Stimulated activated CD4-positive, alpha-beta T cell treated with anti-CD3 and anti-CD28 coated beads, TNF-alpha, amount 100 ng/mL, for 24 hours (primary cell): ENCODE measurements at places on chromosomes 7 and 10.

- DNase-seq = no peak
Measured at GRCh38 chr10:132355297-132355696, 23.3 kb downstream of the LRRC27 start.

GRCh38 chr7:96838481-96838880 is 128.8 kb upstream of the SEM1 start:
- DNase-seq = no peak

DNA sequence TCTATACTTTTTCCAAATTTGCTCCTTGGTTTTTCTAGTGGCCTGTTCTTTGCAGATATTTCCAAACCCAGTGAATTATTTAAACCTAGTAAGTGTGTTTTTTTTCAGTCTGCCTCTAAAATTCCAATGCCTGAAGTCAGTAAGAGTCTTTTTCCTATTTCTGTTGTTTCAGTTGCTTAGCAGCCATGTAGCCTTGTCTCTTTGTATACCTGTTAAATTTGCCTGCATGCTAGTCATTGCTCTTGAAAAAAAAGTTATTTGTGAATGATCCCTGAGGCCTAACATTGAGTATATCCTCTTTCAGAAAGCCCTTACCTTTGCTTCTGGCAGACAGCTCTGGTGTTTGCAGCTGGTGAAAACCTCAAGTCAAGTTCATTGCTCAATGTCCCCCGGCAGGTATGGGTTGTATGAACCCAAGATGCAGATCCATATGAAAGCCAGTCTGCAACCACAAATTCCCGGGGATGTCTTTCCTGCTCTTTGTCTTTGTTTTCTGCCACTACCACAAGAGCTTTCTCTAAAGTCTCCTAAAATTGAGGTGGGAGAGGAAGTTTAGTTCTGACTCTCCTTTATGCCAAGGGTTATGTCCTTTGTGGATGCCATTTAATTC is 35.7 kb downstream of the CH25H start:
- DNase-seq = no peak

DNA sequence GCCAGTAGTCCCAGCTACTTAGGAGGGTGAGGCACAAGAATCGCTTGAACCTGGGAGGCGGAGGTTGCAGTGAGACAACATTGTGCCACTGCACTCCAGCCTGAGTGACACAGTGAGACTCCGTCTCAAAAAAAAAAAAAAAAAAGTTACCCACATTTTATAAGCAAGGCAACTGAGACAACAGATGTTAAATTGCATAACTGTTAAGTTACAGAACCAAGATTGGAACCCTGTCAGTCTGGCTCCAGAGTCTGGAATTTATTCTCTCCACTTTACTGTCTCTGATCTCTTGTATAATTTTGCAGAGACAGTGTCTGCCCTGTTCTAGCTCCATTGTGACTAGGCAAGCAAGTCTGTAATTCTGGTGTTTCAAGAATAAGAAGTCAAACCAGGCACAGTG is 6.2 kb upstream of the ITGB1 start:
- no peak for DNase-seq

- DNase-seq = no peak
Measured at GRCh38 chr7:78350926-78351325, 552.4 kb downstream of the PHTF2 start.

GRCh38 chr10:132477066-132477397 is 60.6 kb upstream of the INPP5A start:
- DNase-seq = no peak

- no peak for DNase-seq
Measured at GRCh38 chr7:67683628-67684027, 687.0 kb downstream of the TYW1 start.

DNA sequence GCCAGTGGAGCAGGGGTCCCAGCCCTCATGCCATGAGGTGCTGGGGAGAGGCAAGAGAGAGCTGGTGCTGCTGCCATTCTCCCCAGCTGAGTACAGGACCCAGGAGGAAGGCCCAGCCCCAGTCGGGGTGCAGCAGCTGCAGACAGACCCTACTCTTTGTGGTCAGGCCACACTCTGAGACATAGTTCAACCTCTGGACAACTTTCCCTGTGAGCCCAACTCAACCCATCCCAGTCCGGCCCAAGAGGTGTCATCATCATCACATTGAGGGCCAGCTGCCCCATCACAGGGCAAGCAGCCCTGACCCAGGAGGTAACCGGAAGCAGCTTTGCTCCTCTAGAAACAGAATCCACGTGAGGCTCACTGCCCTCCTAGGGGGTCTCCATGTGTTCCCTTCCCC is 133.8 kb upstream of the KCNMA1 start:
- no peak for DNase-seq

DNA sequence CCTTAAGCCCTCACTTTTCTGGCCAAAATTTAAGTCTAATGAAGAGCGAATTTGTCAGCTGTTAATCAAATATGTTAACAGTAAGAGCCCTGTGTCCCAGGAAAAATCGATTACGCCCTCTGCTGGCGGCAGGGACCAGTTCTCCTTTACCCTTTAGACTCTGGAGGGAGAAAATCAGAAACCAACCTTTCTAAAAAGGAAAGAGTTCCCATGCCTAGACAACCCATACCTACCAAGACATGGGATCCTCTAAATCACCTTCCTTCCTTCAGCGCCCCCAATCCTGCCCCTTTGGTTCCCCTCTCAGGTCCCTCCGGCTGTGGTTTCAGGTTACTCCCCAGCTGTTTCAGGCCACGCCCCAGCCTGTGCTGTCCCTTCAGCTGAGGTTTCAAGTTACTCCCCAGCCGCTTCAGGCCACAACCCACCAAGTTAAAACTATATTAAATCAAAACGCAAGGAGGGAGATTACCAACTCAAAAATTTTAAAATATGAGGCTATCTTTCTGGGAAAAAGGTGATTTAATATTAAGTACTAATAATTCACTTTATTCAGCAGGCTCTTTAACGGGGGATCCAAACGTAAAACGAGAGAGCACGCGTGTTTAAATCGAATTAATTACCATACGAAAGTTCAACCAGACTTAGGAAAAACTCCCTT is 1.4 kb upstream of the AKR1B15 start:
- peak; percentile 45 for DNase-seq

DNA sequence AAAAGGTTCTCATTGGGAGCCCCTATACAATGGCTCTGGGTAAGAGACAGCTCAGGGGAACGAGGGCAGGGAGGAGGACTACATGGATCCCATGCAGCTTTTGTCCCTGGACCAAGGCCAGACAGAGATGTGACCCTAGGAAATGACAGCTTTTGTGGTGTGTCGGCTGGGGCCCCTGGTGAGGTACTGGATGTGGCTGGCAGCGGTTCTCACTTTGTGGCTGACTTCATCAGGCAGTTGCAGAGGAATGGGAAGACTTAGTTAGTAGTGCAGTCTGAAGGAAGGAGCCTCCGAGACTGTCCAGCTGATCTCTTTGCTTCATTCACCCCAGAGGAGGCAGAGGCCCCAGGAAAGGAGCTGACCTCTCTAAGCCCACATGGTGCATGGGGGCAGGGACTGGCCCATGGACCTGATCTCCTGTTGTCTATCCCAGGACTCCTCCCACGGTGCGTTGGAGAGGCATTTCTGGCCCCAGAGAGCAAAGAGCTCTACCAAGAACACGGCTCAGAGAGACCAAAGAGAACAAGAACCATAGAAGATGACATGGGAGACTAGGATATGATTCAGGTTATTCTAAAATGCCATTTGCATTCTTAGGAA is 202.9 kb downstream of the RPS24 start:
- no peak for DNase-seq

- DNase-seq = no peak
Measured at GRCh38 chr7:94031865-94032264, 27.7 kb upstream of the BET1 start.

GRCh38 chr10:393106-393745 is 258.0 kb downstream of the ZMYND11 start:
- DNase-seq = no peak

- DNase-seq = no peak
Measured at GRCh38 chr7:17611611-17612010, 313.2 kb downstream of the AHR start.

- DNase-seq = no peak
Measured at GRCh38 chr10:62866451-62866850, 50.3 kb upstream of the EGR2 start.

DNA sequence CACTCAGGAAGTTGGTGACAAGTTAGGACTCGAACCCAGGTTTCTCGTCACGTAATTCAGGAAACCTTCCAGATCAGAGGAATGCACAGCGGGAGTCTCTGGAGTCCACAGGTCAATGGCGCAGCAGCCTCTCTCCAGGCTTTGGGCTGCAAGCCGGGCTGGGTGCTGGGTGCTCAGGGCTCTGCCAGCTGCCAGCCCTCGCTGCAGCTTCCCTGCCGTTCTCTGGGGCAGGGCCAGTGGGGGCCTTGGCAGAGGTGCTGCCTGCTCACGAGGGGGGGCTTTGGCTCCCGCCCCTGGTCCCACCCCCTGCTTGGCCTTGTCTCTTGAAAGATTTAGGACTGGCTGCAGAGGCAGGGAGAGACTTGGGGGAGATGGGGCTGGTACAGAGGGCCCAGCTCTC is at the start of gene TACR2:
Gene TACR2 (minus strand): TSS at position 224 of the 400 bp plus-strand sequence. CDS start 595 bp downstream, outside the sequence.
- no peak for DNase-seq

- peak; percentile 24 for DNase-seq
Measured at GRCh38 chr10:6465854-6466601, 114.0 kb downstream of the PRKCQ start.

GRCh38 chr7:71389976-71390375 is 258.0 kb downstream of the GALNT17 start:
- no peak for DNase-seq

- DNase-seq = no peak
Measured at GRCh38 chr7:153550173-153550572, 502.0 kb upstream of the DPP6 start.
